ENCODE measurements at places on chromosomes 16 and 17.
A peak's percentile ranks its signal among the peaks of the same experiment; 100 is the strongest.

DNA sequence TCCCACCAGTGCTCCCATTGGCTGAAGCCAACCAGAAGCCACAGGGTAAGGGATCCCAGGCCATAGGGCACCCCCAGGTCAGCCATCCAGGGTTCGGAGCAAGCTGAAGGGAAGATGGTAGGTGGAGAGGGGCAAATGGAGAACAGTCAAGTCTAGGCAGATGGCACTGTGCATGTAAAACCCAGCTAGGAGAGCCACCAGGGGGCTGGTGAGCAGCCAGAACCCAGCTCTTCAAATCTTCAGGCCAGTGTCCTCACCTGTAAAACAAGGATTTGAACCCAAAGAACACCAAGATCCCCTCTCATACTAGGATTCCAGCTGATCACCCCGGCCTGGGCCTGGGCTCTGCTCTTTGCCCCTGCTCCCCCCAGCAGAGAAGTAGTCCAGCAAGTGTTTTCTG lies 43.5 kb downstream of the GINS3 start:
- DNase-seq = no peak

DNA sequence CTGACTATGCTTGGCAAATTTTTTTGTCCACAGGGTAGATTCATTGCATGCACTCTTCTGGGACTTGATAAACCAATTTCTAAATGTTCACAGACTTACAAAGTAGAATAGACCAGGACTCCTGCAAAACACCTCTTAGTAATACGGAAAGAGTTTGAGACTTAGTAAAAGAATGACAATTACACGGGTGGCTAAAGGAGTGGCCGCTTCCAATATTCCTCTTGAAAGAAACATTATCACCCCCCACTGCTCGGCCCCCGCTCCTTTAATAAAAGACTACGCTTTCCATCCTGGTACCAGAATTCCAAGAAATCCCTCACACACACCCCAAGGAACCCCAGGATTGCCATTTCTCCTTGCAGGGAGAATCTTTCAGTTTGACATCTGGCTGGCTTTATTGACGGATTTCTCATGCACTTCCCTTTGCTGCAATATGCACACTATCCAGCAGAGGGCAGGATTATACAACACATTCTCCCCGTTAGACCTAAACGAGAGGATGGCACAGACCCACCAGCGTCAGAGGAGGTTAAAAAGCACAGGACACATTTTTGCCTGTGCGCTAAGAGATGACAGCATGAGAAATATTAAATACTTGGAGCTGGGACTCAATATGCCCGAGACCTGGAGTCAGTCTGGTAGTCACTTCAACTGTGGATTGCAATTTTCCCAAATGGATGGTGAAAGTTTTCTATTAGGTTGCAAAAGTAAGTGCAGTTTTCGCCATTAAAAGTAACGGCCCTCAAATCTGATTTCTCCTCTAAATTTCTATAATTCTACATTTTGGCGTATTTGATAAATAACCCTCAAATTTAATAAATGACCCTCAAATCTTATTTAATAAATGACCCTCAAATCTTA lies 46.6 kb upstream of the NUDT7 start:
- peak; percentile 61 for DNase-seq

DNA sequence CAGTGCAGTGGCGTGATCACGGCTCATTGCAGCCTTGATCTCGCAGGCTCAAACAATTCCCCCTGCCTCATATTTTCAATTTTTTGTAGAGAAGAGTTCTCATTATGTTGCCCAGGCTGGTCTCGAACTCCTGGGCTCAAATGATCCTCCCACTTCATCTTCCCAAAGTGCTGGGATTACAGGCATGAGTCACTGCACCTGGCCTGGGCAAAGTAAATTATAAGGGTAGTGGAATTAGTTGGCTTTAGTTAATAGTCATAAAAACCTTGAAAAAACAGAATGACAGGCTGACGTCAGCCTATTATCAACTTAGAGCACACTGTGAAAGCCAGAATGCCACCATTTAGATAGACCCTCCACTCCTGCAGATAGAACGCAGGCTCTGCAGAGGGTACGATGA lies 43.5 kb upstream of the B4GALNT2 start:
- DNase-seq = no peak

DNA sequence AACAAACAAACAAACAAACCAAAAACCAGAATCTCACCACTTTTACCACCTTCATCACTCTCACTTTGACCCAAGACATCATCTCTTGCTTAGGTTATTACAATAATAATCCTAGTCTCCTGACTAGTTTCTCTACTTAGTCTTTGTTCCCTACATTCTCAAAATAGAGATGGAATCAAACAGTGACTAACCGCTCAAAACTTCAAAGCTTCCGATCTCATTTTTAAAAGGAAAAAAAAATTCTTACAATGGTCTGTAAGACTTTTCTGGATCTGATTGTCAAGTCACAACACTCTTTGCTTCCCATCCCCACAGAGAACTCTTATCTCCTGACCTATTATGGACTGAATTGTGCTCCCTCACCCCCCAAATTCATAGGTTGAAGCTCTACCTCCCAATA lies 60.9 kb downstream of the SPAG9 start:
- no peak for DNase-seq

- DNase-seq = no peak
These were observed 292.6 kb upstream of the SOX9 start for GRCh38 chr17:71828182-71828596.

DNA sequence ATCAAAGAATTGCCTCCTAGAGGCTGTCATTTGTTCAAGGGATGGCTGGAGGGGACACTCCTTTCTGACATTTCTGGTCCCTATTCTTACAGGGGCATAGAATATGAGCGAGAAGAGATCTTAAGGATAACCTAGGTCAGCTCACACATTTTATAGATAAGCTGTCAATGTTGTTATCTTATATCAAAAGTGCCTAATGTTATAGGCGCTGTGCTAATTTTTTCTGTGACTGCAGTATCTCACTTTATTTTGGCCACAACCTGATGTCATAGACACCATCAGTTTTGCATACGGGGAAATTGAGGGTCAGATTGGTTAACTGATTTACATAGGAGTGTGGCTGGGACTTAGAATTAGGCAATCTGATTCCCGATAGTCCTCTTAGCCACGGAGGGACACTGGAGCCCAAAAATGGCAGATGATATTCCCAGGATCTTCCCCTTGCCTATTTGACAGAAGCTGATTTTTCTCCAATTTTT lies 1.2 kb downstream of the CPD start:
- DNase-seq = no peak

GRCh38 chr16:24101431-24101830 lies 154.7 kb upstream of the CACNG3 start:
- DNase-seq = no peak

- no peak for DNase-seq
These were observed 412.1 kb downstream of the CA10 start for GRCh38 chr17:51746421-51746820.

DNA sequence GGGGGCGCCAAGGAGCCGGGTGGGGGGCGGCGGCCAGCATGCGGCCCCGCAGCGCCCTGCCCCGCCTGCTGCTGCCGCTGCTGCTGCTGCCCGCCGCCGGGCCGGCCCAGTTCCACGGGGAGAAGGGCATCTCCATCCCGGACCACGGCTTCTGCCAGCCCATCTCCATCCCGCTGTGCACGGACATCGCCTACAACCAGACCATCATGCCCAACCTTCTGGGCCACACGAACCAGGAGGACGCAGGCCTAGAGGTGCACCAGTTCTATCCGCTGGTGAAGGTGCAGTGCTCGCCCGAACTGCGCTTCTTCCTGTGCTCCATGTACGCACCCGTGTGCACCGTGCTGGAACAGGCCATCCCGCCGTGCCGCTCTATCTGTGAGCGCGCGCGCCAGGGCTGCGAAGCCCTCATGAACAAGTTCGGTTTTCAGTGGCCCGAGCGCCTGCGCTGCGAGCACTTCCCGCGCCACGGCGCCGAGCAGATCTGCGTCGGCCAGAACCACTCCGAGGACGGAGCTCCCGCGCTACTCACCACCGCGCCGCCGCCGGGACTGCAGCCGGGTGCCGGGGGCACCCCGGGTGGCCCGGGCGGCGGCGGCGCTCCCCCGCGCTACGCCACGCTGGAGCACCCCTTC lies 484 bp downstream of the FZD2 start:
- DNase-seq = peak; percentile 20

GRCh38 chr17:48973806-48974205 lies 5.4 kb upstream of the GIP start:
- no peak for DNase-seq

- peak; percentile 37 for DNase-seq
These were observed 11.6 kb downstream of the FBXL19 start for GRCh38 chr16:30934827-30935557.

GRCh38 chr16:79826732-79827475 lies 226.4 kb upstream of the MAF start:
- no peak for DNase-seq

DNA sequence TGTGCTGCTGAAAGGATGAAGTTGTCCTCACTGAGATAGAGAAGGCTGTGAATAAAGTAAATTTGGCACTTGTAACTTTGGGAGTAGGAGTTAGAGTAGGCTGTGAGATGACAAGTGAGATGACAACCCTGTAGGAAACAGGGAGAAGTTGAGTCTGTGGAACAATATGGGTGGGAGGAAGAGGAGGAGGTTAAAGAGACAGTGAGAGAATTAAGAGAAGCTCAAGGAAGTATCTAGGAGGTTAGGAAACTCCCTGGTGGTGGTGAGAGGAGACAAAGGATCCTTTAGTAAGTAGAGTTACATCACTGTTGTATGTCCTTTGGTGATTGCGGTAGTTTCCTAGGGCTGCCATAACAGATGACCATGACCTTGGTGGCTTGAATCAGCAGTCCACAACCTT lies 10.7 kb upstream of the HSD17B2 start:
- DNase-seq = no peak

- DNase-seq = no peak
These were observed 14.2 kb downstream of the RAB40B start for GRCh38 chr17:82684228-82684841.

GRCh38 chr16:10552998-10553491 lies 27.4 kb downstream of the EMP2 start:
- peak; percentile 56 for DNase-seq

DNA sequence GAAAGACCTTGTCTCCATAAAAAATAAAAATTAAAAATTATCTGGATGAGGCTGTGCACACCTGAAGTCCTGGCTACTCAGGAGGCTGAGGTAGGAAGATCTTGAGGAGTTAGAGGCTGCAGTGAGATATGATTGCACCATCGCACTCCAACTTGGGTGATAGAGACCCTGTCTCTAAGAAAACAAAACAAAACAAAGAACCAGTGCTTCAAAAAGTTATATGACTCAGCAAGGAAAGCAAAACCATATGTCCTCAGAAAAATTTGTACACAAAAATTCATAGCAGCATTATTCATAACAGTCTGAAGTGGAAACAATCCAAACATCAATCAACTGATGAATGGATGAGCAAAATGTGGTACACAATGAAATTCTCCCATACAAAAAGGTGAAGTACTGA lies 48.9 kb downstream of the SLFN5 start:
- DNase-seq = no peak

GRCh38 chr16:2713523-2713922 lies 6.5 kb downstream of the PRSS27 start:
- DNase-seq = no peak

DNA sequence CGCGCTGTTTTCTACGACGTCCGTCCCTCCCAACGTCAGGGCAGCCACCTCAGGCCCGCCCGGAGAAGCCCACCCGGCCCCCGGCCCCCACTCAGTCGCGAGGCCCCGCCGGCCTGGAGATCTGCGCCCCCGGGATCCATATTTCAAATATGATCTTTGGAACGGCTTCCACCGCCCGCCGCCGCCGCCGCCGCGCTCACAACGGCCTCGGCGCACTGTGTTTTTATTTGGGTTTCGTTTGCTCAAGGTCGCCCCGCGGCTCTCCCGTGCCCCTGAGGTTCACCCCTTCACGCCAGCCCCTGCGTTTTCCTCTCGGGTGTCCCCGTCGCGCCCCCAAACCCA lies 4.2 kb upstream of the CBX4 start:
- peak; percentile 25 for DNase-seq

DNA sequence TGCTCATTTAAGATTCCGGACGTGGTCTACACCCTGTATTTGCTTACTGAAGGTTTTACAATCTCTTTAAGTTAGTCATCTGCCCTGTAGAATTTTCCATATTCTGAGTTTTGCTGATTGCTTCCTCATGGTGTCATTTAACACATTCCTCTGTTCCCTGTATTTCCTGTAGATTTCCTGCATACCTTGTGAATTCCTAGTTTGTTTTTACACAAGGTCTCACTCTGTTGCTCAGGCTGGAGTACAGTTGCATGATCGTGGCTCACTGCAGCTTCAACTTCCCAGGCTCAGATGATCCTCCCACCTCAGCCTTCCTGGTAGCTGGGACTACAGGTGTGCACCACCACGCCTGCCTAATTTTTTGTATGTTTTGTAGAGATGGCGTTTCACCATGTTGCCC lies 66.8 kb downstream of the CMIP start:
- no peak for DNase-seq

- no peak for DNase-seq
These were observed 20.1 kb downstream of the CCDC102A start for GRCh38 chr16:57516176-57516725.

DNA sequence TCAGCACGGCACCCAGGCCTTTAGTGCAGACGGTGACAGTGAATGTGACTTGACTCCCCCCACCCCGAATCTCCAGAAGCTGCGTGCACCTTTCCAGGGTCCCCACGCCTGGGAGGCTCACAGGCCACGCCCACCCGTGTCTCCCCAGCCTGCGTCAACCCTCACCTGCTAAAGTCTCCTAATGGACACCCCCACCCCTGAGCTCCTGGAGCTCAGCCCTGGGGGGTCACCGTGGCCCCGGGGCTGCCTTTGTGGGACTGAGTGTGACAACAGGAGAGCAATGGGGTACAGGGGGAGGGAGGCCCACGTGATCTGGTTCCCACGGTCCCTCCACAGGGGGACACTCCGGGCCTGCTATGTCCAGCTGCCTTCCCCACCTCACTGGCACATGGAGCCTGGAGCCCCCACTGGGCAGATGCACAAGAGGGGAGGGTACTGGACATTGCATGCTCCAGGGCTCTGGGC lies 7.4 kb upstream of the FASN start:
- DNase-seq = no peak

DNA sequence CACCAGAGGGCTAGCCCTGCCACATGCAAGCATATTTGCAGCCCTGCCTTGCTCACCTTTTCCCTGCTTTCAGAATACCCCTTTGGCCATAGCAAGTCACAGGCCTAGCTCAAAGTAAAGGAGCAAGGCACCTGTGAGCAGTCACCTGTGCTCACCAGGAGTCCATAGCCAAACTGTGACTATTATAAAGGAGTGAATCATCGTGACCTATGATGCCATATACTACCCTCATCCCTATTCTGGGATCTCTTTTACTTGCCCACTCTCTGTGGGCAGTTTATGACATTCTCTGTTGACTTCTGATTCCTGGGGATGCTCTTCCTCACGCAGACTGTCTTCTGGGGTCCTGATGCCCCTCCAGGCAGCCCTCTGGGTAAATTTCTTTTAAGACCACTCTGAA lies 200.5 kb upstream of the NLRP1 start:
- DNase-seq = no peak

GRCh38 chr16:27839419-27839818 lies 224.1 kb downstream of the GSG1L start:
- no peak for DNase-seq

DNA sequence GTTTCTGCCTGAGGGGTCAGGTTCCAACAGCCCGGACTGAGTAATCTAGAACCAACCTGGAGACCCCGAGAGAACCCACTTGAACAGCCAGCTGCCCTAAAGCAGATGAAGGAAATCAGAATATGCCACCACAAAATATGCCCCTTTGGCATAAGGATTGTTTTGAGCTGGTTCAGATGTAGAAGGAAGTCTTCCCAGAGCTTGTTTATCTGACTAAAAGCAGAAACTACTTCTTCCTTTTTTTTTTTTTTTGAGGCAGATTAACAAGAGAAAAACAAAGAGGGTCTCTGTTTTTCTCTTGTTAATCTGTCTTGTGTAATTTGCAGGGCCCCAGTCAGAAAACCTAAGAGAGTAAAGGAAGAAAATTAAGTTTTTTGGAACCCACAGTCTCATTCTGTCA lies 53.0 kb downstream of the PECAM1 start:
- DNase-seq = no peak
